ENCODE measurements at places on chromosomes 13 and 19. TPM values are rescaled to one million over a fixed set of nuclear protein-coding genes. Genes with fewer than 3 reads are reported as not detected.

GRCh38 chr13:40994581-40995230 lies 24.4 kb downstream of the ELF1 start:
- no peak for DNase-seq

DNA sequence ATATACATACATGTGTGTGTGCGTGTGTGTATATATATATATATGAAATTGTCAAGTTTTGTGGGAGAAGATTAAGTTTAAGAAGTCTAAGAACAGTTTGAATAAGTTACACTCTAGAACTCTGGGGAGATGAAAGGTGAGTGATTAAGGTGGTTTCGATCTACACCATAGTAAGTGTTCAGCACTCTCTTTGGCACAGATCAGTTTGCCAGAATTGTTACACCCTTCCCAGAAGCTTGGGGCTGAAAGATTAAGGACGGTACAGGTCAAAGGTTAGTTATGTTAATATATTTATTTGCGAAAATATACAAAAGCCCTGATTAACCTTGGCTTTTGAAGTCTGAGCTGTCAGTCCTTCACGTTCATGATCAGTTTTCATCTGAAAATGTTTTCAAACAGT lies 309.1 kb downstream of the KLF5 start:
- DNase-seq, result no peak

GRCh38 chr13:34901572-34901971 lies 40.5 kb upstream of the NBEA start:
- no peak for DNase-seq

DNA sequence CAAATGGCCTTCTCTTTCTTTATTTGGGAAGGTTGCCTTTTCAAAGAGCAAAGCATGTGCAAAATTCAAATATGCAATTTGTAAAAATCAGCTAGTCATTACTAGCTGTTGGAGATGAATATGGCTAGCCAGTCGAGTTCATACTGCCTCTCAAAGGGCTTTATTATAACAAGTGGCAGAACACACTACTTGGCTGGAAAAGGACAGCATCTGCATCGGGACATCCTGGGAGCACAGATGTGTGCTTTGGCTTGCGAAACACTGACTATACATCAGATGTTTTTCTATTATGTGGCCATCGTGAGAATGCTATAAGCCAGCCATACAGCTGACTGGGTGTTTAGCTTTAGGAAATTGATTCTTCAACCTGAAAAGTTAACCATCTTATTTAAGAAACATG lies 424.2 kb downstream of the KCTD12 start:
- DNase-seq, result no peak

GRCh38 chr19:30815889-30816580 lies 443.9 kb downstream of the ZNF536 start:
- no peak for DNase-seq

- peak; percentile 29 for DNase-seq
These were observed 3.8 kb downstream of the GJB2 start for GRCh38 chr13:20188667-20189553.

- DNase-seq, result no peak
These were observed 468.9 kb upstream of the TSHZ3 start for GRCh38 chr19:31817971-31818797.

DNA sequence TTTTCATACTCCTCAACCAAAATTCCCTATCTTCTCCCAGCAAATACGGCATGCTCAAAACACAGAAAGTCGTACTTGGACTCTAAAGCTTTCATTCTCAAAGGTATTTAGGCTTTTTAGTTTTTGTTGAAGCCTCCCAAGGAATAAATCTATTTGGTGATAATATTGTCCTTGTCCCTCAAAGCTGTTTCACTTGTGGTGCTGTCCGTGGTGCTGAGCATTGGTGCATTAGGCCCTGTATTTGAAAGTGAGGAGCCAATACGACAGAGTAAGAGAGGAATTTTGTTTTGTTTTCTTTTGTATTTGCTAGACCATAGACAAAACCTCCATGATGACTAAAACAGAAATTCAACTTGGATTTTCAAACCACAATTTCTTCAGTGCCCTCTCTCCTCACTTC lies 3.2 kb upstream of the LGALS13 start:
- no peak for DNase-seq

DNA sequence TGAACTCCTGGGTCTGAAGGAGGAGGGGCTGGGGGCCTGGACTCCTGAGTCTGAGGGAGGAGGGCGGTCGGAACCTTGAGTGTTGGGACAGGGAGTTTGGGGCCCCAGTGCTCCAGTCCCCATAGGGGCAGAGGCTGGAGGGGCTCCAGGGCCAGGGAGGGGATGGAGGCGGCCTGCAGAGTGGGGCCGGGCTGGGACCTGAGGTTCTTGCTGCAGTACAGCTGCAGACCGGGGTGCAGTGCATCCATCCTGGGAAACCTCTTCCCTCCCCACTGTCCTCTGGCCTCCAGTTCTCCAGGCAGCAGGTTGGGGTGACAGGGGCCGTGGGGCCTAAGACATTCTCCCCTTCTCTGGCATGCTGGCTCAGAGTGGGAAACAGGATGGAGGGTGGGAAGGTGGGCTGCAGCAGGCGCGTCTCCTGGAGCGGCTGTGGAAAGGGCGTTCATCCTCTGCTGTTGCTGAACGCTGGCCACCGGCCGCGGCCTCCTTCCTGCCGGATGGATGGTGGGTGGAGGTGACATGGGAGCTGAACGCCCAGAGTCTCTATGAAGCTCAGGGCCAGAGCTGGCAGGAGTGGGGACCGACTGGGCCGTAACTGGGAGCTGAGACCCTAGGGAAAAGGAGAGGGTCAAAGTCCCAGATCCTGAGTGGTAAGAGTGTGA lies 1.6 kb downstream of the BRSK1 start:
- peak; percentile 54 for DNase-seq

DNA sequence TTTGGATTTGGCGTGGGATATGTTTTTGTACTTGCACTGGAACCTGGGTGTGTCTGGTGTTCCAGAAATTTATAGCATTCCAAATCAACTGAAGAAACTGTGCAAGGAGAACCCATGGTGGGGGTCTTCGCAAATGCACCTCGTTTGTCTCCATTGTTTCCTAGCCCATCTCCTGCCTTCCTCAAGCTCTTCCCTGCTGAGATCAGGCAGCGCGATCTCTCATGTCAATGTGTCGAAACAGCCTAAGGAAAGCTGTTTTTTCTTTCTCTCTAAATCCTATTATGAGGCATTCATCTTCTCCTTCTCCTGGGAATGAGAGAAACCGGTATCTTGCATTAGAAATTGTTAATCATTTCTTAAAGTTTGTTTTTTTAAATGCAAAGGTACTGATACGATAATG lies 131.0 kb downstream of the KLF5 start:
- no peak for DNase-seq

- no peak for DNase-seq
These were observed 11.2 kb upstream of the IL4I1 start for GRCh38 chr19:49907745-49908446.

GRCh38 chr13:34862311-34862710 lies 79.8 kb upstream of the NBEA start:
- DNase-seq, result no peak

The KIR3DL1 gene
- total RNA-seq, result not detected

The PSG2 gene
- not detected for total RNA-seq

The TJP3 gene
- total RNA-seq, result 0.22 TPM

The SIGLEC9 gene
- 1.4 TPM for total RNA-seq

The ITGBL1 gene
- total RNA-seq, result 3.1 TPM

The SPTBN4 gene
- total RNA-seq, result 4.8 TPM

The GPR108 gene
- 28.1 TPM for total RNA-seq

The TMEM255B gene
- 12.1 TPM for total RNA-seq

The NR1H2 gene
- total RNA-seq, result 76.5 TPM

The ZNF554 gene
- total RNA-seq, result 4.7 TPM

The ZNF534 gene
- 0.57 TPM for total RNA-seq

Measured in left ventricle myocardium superior (tissue), 1 donor.